ENCODE measurements at places on chromosomes 12 and 14. TPM values are rescaled to one million over a fixed set of nuclear protein-coding genes. Genes with fewer than 3 reads are reported as not detected.

DNA sequence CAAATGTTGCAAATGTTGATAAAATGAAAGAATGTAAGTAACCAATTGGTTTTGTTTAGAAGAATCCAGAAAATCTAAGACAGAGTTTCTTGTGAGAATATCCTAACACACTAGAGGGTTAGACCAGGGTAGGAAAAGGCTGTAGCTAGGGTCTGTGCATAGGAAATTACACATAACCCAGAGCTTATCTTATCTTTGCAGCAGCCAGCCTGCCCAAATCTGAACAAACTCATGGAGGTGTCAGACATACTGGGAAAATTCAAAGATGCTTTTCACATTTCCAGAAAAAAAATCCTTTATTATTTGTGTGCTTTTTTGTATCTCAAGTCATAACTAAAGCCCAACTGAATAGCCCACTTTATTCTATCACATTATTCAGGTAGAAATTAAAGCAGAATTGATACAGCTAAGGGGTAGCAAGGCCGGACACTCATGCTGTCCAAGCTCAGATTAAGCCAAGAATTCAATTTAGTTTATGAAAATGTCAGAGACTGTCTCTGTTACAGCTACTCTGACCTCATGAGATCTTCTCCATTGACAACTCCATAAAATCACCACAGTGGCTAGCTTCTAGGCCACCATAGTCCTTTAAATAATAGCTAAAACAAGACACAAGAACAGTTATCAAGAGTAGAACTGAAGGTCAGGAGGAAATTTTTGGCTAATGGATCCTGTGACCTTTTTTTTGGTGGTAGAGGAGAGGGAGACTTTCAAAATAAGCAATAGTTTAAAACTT, 169.6 kb upstream of the RASSF8 start:
- DNase-seq, result no peak

The SLC25A21 gene
- total RNA-seq, result 0.19 TPM

The ANO4 gene
- total RNA-seq, result 8.8 TPM

The CNTN1 gene
- total RNA-seq, result not detected

The INSM2 gene
- not detected for total RNA-seq

The SMIM41 gene
- not detected for total RNA-seq

DNA sequence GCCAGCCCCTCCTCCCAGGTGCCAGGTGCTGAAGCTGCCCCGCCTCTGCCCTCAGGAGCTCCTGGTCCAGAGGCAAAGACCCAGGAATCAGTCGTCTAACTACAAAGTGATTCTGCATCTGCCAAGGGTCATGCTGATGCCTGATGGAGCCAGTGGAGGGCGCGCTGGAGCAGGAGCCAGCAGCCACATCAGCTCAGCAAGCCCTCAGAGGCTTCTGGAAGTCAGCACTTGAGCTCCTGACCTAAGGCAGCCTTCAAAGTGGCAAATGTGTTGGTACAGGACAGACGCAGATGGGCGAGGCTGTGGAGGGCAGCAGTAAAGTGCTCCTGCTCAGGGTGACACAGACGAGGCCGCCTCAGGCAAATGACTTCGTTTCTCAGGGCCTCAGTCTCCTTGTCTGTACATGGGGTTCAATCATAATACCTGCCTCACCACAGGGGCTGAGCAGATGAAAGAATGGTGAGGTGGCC, 10.9 kb downstream of the C12orf43 start:
- peak; percentile 42 for DNase-seq

The GUCY2C gene
- not detected for total RNA-seq

The CYP27B1 gene
- 0.90 TPM for total RNA-seq

DNA sequence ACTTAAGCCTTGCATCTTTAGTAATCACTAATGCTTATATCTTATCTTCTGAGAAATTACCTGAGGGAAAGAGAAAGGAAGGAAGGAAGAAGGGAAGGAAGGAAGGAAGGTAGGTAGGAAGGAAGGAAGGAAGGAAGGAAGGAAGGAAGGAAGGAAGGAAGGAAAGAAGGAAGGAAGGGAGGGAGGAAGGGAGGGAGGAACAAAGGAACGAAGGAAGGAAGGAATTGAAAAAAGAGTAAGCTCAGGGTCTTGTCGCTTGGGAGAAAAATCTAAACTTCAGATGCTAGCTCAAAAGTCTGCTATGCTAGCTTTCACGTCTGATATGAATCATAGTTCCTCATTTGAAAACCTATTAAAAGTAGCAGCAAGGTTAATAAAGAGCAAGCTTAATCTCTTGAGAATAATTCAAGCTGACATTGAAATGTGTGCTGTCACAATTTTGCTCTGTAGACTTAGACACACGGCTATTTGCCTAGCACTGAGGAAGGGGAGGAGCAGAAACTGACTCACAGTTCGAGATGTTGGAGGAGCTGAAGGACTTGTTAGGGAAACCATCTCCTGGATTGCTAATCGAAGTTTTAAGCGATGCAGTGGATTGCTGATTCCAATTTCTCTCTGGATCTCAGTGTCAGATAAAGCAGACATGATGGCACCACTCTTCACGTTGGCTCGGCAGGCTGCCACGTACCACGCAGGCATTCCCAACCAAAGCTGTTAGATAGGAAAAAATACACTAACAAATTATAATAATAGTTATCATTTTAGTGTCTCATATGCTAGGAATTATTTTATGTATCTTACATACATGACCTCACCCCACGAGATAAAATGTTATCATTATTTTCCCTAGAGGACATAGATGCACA, 216.7 kb downstream of the ACSS3 start:
- DNase-seq, result no peak

- DNase-seq, result no peak
These were observed 1168.4 kb downstream of the TMEM121 start for GRCh38 chr14:106694638-106695393.

The TBX5 gene
- total RNA-seq, result not detected

The OR6C65 gene
- total RNA-seq, result not detected

The VPS29 gene
- total RNA-seq, result 77.5 TPM

The GLT8D2 gene
- 47.1 TPM for total RNA-seq

- peak; percentile 43 for DNase-seq
These were observed 21.4 kb downstream of the ACVR1B start for GRCh38 chr12:51972849-51973273.

DNA sequence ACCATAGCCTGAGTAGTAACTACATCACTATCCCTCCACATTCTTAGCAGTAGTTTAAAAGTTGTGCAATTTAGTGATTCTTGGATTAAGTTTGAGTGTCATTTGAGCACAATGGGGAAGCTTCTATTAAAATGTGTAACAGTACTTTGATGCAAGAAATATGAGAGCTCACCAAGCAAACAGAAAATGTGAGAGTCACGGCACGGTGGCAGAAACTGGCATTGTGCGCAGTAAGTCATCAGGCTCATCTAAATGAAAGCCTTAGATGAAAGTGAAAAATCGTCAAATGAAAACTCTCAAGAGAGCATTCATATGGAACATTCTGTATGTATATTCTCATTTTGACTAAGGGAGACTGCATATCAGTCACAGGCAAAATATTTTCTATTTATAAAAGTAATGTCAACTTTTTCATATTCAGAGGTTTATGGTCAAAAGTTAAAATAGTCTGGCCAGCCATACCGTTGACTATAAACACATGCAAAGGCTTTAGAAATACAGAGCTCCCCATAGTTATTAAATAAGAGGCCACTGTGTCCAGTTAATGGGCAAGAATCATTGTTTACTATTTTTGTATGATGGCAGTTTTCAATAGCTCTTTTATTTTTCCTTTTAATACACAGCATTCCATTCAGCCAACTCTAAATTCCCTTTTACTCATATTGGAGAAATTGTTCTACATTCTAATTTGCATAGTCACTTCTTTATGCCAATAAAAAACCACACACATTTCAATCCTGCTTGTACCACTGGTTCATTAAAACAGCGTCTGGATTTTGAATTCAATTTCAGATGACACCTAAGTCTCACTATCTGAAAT, 167.9 kb downstream of the PRKD1 start:
- DNase-seq, result peak; percentile 34

The SRRM4 gene
- total RNA-seq, result not detected

All from LHCN-M2 (cell line).